Stimulated activated CD4-positive, alpha-beta T cell treated with anti-CD3 and anti-CD28 coated beads, TNF-alpha, amount 100 ng/mL, for 24 hours (primary cell): ENCODE measurements at places on chromosomes 3 and 15.

- DNase-seq: no peak
Measured at GRCh38 chr15:55859681-55860080, 116.7 kb upstream of the PRTG start.

DNA sequence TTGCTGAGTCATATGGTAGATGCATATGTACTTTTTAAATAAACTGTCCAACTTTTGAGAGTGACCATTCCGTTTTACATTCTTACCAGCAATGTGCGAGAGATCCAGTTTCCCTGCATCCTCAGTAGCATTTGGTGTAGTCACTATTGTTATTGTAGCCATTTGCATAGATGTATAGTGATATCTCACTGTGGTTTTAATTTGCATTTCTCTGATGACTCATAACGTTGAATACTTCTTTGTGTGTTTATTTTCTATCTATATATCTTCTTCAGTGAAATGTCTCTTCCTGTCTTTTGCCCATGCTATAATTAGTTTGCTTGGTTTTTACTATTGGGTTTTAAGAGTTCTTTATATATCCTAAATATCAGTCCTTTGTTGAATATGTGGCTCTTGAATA, 255.7 kb upstream of the GRM7 start:
- no peak for DNase-seq

DNA sequence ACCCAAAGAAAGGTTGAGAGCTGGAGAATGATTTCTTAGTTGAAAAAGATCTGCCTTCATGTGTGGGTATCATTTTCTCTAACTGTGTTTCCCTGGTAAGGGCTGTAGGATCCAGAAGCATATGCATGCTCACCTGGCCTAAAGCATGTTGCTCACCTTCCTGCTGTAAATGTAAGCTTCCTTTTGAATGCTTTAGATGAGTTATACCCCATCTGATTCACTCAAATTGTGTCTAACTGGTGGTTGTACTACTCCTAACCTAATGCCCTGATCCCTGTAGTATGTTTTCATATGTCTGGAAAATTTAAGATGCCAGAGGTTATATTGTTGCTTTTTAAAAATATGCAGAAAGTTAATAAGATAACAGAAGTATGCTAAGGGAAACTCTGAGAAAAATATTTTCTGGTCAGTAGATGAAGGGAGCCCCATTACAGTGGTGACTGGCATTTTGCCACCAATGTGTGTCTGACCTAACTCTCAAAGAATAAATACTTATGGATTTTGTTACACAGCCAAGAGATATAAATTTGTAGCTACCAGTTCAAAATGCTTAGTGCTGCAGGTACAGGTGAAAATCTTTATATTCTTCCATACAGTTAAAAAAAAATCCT, 7.7 kb downstream of the FILIP1L start:
- no peak for DNase-seq

- DNase-seq: no peak
Measured at GRCh38 chr3:23435318-23435717, 232.2 kb downstream of the UBE2E2 start.

DNA sequence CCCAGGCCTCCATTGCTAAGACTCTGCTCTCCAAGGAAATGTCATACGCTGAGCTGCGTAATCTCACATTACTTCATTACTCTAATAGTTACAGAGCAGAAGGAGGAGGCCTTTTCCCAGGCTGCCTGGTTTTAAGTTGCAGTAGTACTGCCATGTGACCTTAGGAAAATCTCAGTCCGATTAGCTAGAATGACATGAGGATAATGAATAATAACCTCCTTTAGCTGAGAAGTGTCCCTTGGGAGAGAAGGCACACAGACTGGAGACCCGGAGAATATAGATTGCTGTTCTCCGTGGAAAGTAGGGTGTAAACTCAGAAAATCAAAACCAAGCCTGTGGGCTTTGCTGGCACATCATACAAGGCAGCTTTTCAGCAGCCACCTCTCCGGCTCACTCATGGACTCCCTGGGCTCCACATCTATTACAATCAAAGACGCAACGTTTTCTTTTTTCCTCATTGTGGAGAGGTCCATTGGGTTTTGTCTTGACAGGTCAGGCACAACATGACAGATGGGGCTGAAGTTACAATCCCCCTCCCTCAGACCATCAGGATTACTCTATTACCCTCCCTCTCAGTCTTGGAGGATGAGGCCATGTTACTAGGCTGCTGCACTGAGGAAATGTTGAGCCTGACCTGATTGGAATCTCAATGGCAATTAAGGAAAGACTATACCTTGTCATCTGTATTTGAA, 134.8 kb upstream of the MB21D2 start:
- no peak for DNase-seq

DNA sequence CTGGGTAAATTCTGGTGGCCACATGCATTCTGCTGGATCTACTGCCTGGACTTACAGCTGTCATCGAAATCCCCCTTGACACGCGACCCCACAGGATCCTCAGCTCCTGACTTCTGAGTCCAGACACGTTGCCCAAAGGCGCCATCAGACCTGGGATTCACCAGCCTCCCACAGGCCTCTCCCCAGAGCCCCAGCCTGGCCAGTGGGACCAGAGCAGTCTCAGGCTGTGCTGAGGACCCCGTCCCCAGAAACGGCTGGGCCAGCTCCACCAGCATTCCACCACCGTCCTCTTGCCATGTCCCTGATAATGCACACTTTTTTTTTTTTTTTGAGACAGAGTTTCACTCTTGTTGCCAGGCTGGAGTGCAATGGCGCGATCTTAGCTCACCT, 166.1 kb downstream of the LRRK1 start:
- DNase-seq: no peak

- no peak for DNase-seq
Measured at GRCh38 chr3:60133269-60134162, 1083.7 kb upstream of the CFAP20DC start.

GRCh38 chr3:53192608-53193007, 31.6 kb downstream of the PRKCD start:
- no peak for DNase-seq

GRCh38 chr3:191358929-191359328, 28.6 kb upstream of the UTS2B start:
- DNase-seq: no peak

- no peak for DNase-seq
Measured at GRCh38 chr3:55167586-55168317, 239.9 kb upstream of the LRTM1 start.

DNA sequence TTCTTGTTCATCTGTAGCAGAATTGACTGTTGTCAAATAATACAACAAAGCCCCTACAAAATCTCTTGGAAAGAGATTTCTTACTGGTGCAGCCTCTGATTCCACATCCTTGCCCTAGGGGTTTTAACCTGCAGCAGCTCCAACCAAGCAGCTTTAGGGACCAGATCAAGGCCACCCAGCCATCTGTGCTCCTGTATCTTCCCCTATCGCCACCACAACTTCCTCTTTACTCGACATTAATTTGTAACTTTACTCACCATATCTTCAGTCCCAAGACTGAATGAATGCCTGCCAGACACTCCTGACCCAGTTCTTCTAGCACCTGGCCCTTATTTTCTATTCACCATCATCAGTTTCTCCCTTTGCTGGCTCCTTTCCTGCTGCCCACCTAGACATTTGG, 156.6 kb upstream of the IL12A start:
- DNase-seq: no peak

GRCh38 chr15:28116521-28117431, 17.7 kb upstream of the OCA2 start:
- DNase-seq: no peak

DNA sequence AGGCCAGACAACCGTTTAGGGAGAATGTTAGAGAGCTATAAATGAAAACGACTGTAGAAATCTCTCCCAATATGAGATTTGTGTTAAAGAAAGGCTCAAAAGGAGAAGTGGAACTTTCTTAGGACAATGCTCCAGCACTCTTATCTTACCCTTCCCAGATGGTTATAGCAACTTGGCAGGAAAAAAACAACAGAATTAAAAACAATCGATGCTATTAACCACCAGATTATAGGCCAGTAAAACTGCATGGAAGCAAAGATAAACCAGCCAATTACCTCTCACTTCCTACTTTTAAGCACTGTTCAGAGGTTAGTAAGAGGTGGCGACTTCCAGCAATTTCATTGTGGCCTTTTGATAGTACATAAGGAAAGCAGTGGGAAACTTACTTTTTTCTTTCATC, 72.9 kb downstream of the TMCC1 start:
- DNase-seq: no peak

GRCh38 chr15:59532770-59533379, 78.7 kb upstream of the GCNT3 start:
- DNase-seq: peak; percentile 5

DNA sequence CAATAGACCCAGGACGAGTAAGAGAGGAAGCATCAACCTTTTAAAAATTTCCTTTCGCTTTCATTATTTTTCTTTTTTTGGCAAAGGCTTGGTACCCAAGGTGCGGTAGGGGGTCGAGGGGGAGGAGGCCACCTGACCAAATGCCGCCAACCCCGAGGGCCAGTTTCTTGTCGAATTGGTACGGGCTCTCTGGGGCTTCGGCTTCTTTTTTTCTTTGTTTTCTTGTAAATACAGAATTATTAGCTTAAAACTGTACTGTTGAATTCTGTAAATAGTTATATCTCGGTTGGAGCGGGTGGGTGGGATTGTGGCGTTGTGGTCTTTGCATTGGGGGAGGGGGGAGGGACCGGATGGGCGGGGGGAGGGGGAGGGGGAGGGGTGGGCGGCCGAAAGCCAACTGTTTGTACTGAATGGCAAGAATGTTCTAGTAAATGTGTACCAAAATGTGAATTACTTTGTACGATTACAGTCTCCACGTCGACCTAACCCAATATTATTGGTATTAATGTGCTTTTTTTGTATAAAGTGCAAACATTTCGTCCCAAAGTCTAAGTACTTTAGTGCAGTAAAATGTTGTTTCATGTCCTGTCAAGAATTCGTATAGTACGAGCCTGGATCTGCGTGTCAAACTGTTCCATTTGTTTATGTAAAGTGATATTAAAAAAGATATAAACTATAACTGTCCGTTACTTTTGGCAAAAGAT, 4.7 kb downstream of the ZIC1 start:
- DNase-seq: no peak

- peak; percentile 66 for DNase-seq
Measured at GRCh38 chr3:133927540-133928066, 31.9 kb upstream of the RAB6B start.

DNA sequence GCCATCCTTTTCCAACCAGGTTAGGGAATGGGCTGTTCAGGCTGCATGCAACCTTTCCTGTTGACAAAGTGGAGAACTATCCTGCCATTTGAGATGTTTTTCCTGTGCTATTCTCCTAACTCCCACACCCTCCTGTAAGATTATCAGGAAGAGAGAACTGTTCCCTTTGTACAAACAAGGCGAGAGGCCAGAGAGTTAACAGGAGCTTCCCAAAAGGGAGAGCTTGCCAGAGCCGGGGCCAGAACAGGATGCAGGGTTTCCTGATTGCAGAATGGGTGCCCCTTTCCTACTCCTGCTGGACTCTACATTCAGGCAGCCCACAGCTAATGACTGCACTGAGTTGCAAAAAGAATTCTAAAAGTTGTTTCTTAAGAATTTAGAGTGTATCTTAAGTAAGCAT, 17.1 kb downstream of the PML start:
- DNase-seq: no peak

DNA sequence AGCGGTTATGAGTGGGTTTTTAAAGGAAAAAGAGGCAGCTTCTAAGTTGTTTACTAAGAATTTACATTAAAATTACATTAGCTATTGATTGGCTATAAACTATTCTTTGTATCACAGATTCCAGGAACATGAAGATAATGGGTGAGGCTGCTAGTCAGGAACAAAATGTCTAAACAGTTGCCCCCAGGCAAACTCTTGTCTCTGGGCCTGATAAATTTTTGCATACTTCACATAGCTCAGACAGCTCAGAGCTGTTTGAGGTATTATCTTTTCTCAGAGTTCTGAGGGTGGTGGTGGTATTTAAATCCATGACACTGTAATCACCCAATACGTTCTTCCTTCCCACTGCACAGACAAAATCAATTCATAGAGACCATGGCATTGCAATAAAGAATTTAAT, 2.1 kb upstream of the HACD2 start:
- no peak for DNase-seq

GRCh38 chr3:69241769-69242168, 119.4 kb upstream of the LMOD3 start:
- no peak for DNase-seq

DNA sequence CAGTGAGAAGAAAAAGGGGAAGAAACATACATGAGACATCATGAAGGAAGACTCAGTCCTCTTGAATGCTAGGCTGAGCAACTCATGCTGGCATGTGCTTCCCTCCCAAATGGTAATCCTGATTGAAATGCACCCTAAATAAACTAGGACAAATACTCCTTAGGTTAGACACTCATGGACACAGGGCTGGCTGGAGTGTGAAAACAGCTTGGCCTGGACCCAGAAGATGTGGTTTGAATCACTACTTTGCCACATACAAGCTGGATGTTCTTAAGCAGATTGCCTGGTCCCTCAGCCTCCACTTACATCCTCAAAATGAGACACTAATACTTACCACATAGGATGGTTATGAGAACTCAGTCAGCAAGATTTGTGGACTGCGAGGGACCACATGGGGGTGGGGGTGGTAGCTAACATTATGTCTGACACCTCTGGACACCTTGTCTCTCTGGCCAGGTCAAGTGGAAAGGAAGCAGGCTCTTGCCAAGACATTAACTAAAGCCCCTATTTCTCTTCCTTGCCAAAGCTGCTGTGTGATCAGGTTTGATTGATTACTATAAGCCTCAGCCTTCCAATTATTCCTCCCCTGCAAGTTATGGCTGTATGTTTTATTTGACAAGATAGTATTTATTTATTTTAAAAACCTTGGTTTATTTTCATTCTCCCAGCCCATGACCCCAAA, 138.9 kb upstream of the SLC7A14 start:
- DNase-seq: no peak

DNA sequence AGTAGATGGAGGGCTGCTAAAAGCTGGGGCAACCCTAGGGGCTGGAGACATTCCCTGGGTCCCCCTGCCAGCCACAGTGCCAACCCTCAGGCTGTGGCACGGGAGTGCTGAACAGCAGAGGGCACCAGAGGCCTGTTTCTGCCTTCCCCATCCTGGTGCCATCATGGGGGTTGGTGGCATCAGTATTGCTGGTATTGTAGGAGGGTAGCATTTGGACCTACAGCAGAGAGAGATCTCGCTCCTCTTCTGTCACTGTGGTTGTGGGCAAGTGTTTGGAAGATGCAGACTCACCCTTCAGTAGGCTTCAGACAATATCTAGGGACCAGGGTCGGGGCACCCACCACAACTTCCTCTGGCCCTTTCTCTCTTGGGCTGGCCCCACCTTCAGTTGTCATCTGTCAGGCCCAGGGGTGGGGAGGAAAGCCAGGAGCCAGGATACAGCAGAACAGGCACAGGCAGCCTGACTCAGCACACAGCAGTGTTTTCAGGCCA, 123.5 kb downstream of the RPLP1 start:
- DNase-seq: peak; percentile 66

DNA sequence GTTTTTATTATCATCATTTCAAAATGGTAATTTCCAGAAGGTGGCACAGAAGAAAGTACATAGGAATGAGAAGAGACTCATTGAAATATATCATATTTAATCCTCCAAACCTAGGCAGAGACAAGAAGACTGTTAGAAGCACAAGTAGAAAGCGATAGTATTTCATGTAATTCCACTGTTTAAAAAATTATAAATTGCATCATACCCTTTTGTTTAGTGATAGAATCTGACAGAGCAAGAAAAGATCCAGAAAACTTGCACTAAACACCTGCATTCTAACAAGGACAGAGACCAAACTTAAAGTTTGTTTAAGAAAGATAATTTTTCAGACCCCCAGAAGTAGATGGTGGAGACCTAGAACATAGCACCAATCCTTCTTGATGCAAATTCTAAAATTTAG, 56.9 kb upstream of the CD96 start:
- DNase-seq: no peak

- no peak for DNase-seq
Measured at GRCh38 chr3:181998828-181999227, 287.1 kb downstream of the SOX2 start.

GRCh38 chr15:67992834-67993233, 61.3 kb upstream of the PIAS1 start:
- DNase-seq: no peak
